Lung (tissue), 17 donors: ENCODE measurements at places on chromosomes 13 and 19. TPM values are rescaled to one million over a fixed set of nuclear protein-coding genes. Genes with fewer than 3 reads are reported as not detected.

FFAR2 gene
- 113 TPM for polyA plus RNA-seq

GRCh38 chr13:48457578-48458242, 44.8 kb upstream of the LPAR6 start:
- H3K27me3 ChIP-seq, result no peaks in the 10 kb centered on the region
- no peaks in the 10 kb centered on the region for H3K4me1 ChIP-seq
- H3K36me3 ChIP-seq, result peaks cover 12% of the 10 kb centered on the region
- DNase-seq, result no peak

IGFL1 gene
- not detected for polyA plus RNA-seq

ZNF223 gene
- polyA plus RNA-seq, result 3.9 TPM

- no peaks in the 10 kb centered on the region for H3K27me3 ChIP-seq
- peak overlapping the region; percentile 79 for H3K4me3 ChIP-seq
- H3K4me1 ChIP-seq, result peaks cover 4% of the 10 kb centered on the region
Observed at GRCh38 chr19:13796301-13797057, 1.2 kb downstream of the ZSWIM4 start.

GRCh38 chr19:17806945-17807344, 12.0 kb downstream of the B3GNT3 start:
- H3K4me3 ChIP-seq, result no peak overlapping the region
- H3K27ac ChIP-seq, result no peak overlapping the region
- DNase-seq, result no peak
- peaks cover 5% of the 10 kb centered on the region for H3K27me3 ChIP-seq
- H3K4me1 ChIP-seq, result no peaks in the 10 kb centered on the region

GRCh38 chr13:51806566-51806965, 2.6 kb upstream of the DHRS12 start:
- no peak overlapping the region for H3K27ac ChIP-seq
- H3K4me3 ChIP-seq, result no peak overlapping the region

- H3K4me1 ChIP-seq, result no peaks in the 10 kb centered on the region
- no peaks in the 10 kb centered on the region for H3K36me3 ChIP-seq
- H3K4me3 ChIP-seq, result peak within 1 kb of the TSS; percentile 19
- DNase-seq, result peak; percentile 75
- peaks cover 3% of the 10 kb centered on the region for H3K27me3 ChIP-seq
- no peak within 1 kb of the TSS for H3K27ac ChIP-seq
Observed at GRCh38 chr19:6767357-6768235, at the start of gene SH2D3A. SH2D3A (minus strand) TSS chr19:6767435; CDS start chr19:6763748, 3,687 bp downstream.

DNA sequence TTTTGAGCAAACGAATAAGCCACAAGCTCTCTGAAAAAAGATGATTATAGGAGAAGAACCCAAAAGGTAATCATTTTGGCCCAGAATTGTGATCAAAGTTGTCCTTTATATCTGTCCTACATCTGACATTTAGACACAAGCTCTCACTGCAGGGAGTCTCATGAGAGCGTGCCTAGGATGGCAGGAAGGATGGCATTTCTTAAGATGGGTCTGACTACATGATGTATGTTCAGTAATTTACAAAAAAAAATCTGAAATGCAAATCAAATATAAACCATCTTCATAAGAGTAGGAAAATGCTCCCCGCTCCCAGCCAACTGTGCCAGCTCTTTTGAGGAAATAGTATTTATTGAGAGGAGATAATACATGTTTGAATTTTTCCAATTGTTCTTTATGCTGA, 81.0 kb upstream of the MBNL2 start:
- DNase-seq, result no peak
- H3K4me1 ChIP-seq, result peaks cover 3% of the 10 kb centered on the region
- no peak overlapping the region for H3K4me3 ChIP-seq
- H3K27ac ChIP-seq, result no peak overlapping the region
- no peaks in the 10 kb centered on the region for H3K27me3 ChIP-seq

DNA sequence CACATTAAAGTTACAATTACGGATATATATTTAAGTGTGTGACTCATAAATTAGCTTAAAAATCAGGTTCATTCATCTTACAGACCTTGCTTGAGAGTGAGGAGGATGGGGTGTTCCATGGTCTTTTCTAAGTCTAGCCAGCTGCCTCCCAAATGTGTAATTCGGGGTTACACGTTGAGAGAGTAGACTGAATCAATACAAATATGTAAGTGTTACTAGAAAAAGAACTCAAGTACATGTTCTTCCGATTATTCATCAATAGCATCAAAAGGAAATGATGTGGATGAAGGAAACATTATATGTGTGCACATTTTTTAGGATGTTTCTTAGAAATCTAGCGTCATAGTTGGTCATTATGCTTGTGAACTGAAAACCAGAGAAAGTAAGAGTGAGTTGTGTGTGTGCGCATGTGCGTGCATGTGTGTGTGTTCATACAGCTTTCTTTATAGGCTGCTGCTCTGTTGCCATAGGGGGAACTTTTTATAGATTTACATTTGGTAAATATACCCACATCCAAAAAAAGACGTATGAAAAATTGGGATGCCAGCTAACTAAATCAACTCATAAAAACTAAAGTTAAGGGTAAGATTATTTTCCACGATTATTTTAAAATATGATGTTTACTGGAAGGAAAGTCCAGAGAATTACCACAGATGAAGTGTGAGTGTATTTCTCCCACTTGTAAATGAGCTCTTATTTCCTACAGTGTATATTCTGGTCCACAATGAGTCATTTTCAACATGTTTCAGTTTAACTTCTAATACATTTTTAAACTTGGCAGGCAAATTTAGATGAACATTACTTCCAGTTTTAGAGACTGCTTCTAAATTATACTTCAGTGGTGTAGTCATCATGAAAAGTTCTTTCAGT, 82.4 kb downstream of the PIBF1 start:
- peaks cover 5% of the 10 kb centered on the region for H3K36me3 ChIP-seq

RFPL4AL1 gene
- not detected for polyA plus RNA-seq

DNA sequence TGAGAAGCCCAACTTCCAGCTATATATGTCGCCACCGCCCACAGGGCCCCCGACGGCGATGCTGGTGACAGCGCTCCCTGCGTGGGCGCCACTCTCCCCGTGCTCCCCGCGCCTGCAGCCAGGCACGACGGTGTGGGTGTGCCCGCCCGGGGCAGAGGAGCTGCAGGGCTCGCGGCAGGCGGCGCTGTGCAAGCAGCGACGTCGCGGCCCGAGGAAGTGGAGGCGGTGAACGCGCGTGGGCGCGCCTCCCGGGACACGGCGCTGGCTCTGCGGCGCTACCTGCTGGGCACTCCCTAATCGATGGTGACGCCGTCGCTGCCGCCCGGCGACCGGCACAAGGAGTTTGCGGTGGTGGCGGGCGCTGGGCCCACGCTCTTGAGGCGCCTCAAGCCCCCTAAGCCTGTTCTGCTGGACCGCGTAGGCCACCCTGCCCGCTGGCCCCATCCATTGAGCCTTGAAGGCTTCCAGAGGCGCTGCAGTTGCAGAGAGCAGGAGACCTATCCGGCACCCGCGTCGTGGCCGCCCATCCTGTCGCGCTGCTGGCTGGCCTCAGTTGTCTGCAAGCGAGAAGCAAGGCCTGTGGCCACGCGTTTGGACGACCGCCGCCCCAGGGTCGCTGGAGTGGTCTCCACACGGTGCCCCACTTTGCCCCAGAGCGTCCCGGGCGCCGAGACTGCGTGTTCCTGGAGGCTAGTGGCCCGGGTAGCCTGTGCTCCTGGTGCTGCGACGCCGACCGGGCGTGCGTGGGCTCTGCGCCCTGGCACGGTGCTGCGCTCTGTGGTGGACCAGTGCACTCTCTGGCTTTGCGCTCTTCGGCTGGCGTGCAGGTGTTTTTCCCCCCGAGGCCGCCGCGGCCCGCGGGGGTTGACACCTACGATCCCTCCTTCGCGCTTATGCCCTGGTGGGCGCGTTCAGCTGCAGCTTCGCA, 23.1 kb downstream of the LRFN3 start:
- no peak for DNase-seq
- no peak overlapping the region for H3K4me3 ChIP-seq
- H3K4me1 ChIP-seq, result no peaks in the 10 kb centered on the region
- H3K27me3 ChIP-seq, result no peaks in the 10 kb centered on the region

GRCh38 chr13:112774829-112775565, 85.2 kb downstream of the ATP11A start:
- H3K4me1 ChIP-seq, result peaks cover 21% of the 10 kb centered on the region
- no peaks in the 10 kb centered on the region for H3K36me3 ChIP-seq
- no peak for DNase-seq
- no peak overlapping the region for H3K4me3 ChIP-seq

DNA sequence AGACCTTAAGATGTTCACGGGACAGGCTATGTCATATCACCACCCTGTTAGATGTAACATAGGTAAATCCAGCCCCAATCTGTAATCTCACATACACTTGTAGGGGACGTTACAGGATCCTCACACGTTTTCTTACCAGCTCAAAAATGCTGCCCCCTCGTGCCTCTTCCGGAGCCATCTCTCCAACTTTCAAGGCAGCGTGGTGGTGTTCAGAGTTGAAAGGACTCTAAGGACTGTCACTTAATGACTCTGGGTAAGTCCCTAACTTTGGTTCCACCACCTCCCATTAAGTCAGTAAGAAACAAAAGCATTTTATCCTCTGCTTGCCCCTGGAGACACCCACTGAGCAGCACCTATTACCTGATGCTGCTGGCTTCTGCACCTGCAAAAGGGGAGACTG, 4.4 kb downstream of the MED26 start:
- H3K4me1 ChIP-seq, result peaks cover 13% of the 10 kb centered on the region
- no peak overlapping the region for H3K4me3 ChIP-seq
- H3K27me3 ChIP-seq, result no peaks in the 10 kb centered on the region
- no peak overlapping the region for H3K27ac ChIP-seq
- no peaks in the 10 kb centered on the region for H3K36me3 ChIP-seq

GRCh38 chr13:96946709-96947311, 47.5 kb downstream of the OXGR1 start:
- no peaks in the 10 kb centered on the region for H3K4me1 ChIP-seq
- H3K27me3 ChIP-seq, result no peaks in the 10 kb centered on the region
- H3K27ac ChIP-seq, result no peak overlapping the region
- H3K36me3 ChIP-seq, result no peaks in the 10 kb centered on the region
- H3K4me3 ChIP-seq, result no peak overlapping the region
- DNase-seq, result no peak

LRRC25 gene
- polyA plus RNA-seq, result 16.1 TPM

TICAM1 gene
- polyA plus RNA-seq, result 9.0 TPM

GRCh38 chr13:110916301-110917142, 1.7 kb upstream of the ANKRD10 start:
- no peak overlapping the region for H3K27ac ChIP-seq
- H3K36me3 ChIP-seq, result no peaks in the 10 kb centered on the region
- DNase-seq, result peak; percentile 48
- peaks cover 22% of the 10 kb centered on the region for H3K4me1 ChIP-seq
- no peaks in the 10 kb centered on the region for H3K27me3 ChIP-seq

DNA sequence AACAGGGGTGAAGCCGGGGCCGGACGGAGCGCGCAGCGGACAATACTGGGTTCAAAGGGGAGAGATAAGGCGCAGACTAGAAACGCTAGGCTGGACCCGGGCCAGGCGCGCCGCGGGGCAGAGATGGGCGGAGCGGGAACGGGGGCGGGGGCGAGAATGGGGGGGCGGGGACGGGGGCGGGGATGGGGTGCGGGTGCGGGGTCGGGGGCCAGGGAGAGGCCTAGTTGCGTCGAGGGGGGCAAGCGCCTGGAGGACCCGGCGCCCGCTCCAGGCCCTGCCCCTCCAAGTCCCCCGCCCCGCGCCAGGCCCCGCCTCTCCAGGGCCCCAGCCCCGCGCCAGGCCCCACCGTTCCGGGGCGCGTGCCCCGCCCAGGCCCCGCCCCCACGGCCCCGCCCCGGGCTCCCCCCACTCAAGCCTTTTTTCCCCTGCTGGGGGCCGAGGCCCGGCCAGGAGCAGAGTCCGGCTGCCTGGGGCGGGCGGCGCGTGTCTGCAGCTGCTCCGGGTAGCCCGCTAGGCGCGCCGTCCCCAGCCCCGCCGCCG, at the start of gene CERS4:
Gene CERS4 (plus strand): TSS at position 449 of the 540 bp plus-strand sequence. CDS start 41,707 bp downstream, outside the sequence.
- peak within 1 kb of the TSS; percentile 88 for H3K27ac ChIP-seq
- H3K27me3 ChIP-seq, result no peaks in the 10 kb centered on the region
- peaks cover 14% of the 10 kb centered on the region for H3K4me1 ChIP-seq
- no peaks in the 10 kb centered on the region for H3K36me3 ChIP-seq

DNA sequence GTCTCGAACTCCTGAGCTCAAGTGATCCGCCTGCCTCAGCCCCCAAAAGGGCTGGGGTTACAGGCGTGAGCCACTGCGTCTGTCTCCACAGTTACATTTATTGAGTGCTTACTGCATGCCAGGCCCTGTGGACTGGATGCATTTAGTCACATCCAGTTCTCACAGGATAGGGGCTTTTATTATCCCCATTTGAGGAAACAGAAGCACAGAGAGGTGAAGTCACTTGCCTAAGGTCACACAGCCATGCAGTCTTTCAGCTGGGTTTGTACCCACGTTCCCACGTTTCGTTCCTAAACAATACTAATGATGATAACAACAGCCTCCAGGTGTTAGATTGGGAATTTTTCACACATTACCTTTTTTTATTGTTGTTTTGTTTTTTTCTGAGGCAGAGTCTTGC, 9.1 kb upstream of the EBI3 start:
- H3K4me3 ChIP-seq, result no peak overlapping the region
- no peaks in the 10 kb centered on the region for H3K27me3 ChIP-seq
- no peak for DNase-seq
- no peak overlapping the region for H3K27ac ChIP-seq

GRCh38 chr19:15412832-15413231, 6.0 kb downstream of the AKAP8L start:
- no peak for DNase-seq
- H3K36me3 ChIP-seq, result peaks cover 2% of the 10 kb centered on the region
- peaks cover 15% of the 10 kb centered on the region for H3K4me1 ChIP-seq
- H3K27ac ChIP-seq, result no peak overlapping the region
- no peaks in the 10 kb centered on the region for H3K27me3 ChIP-seq

C1QTNF9B gene
- not detected for polyA plus RNA-seq
